Activated T-helper 1 cell treated with Interleukin-2 at 50 U/mL for 16 hours (primary cell): ENCODE measurements at places on chromosomes 5 and 9.

- DNase-seq = no peak
These were observed 98.4 kb downstream of the LMNB1 start for GRCh38 chr5:126875303-126875785.

DNA sequence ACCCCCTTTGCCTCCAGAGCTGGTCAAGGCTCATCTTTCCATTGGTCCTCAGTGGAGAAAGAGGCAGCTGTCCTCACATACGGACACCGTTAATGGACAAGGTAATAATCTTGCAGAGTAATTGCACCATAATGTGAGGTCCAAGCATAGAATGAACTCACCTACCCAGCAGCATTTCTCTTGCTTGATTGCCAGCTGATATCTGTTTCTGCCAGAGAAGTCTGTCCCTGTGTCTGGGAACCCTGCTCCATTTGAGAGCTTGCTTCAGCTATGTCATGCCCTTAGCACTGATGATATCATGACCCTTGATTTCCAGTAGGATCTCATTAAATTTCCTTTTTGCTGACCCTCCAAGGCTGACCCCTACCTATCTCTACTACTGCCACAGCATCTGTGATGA, 154.6 kb downstream of the PIK3R1 start:
- DNase-seq = no peak

DNA sequence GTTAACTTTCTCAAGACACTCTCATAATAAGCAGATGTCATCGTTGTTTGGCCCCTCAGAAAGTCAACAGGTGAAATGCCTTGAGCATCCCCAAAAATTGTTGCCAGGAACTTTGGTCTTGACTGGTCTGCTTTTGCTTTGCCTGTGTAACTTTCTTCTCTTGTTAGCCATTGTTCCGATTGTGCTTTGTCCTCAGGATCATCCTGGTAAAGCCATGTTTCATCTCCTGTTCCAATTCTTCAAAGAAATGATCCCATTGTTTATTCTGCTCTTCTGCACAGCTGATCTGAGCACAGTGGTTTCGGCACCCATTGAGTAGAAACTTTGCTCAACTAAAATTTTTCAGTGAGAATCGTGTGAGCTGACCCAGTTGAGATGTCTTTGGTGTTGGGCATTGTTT, 8.1 kb upstream of the ZBED3 start:
- DNase-seq = no peak

DNA sequence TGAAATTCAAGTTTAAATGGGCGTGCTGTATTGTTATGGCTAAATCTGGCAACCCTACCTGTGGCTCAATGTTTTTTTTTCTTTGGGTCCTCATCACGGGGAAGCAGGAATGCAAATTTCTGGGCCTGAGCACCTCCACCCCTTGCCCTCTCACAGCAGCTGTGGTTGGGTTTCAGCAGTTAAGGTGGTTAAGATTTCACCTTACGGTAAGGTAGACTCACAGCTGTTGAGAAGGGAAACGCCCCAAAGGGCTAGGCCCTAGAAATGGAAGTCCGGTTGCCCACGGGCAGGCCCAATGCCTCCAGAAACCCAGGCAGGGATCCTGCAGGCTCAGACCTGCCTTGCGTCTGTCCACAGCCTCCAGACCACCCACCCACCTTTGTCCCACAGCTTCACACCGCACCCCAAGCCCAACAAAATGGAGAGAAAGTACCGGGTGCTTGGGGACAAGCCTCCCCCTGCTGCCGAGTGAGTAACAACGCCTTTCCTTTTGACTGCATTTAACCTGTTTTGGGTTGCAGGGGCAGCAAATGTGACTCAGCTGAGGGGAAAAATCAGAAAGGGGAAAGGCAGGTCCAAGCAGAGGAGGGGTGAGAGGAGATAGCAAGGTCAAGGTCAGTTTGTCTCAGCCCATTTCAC, 48.1 kb upstream of the TDRD7 start:
- DNase-seq = no peak

DNA sequence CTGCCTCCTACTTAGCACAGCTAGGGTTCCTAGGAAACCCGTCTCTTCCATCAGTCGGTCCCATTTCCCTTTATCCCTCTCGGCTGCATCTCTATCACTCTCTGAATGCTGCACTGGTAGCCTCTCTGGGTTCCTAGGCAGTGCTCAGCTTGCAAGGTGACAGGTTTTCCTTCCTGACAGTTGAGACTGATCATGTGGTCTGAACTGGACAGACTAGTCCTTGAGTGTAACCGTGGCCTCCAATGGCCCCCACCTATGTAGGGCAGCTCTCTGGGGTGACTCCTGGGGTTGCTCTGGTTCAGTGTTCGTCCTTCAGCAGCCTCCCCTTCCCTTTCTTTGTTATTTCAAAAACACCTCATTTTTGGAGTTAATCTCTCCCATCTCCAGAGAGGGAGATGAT, 3.8 kb downstream of the TMEM8B start:
- DNase-seq = no peak

- DNase-seq = no peak
These were observed 19.9 kb downstream of the SEMA6A start for GRCh38 chr5:116554764-116555163.

DNA sequence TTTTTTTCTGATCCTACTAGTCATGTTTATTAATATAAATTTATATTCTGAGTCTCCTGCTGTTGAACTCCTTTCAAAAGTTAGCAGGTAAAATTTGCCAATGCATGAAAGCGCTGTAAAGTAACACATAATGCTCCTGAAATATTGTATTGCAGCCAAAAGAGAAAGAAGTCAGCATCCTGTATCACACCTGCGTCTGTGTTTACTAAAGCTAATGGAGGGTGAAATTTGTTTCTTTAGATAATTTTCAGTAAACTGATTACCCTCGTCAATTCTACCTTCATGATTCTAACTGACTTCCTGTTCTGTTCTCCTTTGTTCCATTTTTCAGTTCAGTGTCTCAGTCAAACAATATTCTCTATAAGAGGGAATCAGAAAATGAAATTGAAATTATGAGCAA, 415.4 kb downstream of the CDH9 start:
- DNase-seq = no peak

DNA sequence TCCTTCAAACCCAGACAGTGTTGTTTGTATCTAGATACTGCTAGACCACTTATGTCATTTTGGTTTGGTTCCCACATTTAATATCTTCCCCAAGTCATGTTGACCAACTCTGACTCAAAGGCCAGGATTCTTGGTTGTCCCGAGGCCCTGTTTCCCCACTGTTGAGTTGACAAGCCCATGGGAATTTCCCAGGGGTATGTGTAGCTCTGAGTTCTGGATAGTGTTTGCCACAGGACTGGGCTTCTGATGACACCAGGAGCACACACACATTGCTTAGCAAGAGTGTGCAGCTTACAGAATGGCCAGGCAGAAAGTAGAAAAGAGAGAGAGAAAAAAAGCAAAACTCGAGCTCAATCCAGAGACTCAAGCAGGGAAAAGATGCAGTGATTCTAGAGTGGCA, 214.4 kb downstream of the NXNL2 start:
- no peak for DNase-seq

DNA sequence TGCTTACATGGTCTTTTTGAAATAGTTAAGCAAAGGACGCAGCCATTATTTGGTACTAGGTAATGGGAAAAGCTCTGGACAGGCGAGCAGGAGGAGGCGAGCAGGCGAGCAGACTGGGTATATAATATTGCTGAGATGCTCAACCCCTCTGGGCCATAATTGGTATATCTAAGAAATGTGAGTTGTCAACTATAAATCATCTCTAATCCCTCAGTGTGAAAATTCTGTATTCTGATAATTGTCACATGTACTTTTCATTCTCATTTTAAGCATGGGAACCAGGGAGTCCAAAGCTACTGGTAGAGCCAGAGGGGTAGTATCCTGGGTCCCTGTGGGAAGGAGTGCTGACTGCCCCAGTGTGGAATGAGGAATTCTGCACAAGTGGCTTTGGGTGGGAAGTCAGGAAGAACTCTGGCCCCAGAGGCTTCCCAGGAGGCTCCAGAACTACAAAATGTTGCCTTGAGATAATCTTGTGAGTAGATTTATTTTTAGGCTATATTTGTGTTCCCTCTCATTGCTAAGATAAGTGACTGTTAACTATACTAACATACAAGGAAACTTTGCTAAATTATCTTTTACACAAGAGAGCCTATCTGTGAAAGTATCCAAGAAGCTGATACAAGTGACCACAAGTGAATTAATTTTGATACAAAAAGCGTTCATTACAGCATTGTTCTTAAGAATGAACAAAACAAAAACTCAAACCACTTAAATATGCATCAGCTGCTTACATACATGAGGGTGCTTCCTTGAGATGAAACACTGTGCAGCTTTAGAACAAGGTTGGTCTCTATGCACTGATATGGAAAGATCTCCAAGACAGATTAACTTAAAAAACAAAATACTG, 70.5 kb upstream of the TNFAIP8 start:
- no peak for DNase-seq

- DNase-seq = no peak
These were observed 345.8 kb downstream of the PDE4D start for GRCh38 chr5:59547731-59548130.

GRCh38 chr5:96280946-96281393, 152.1 kb downstream of the PCSK1 start:
- DNase-seq = no peak

- DNase-seq = no peak
These were observed 25.3 kb downstream of the DAP start for GRCh38 chr5:10735569-10736276.

GRCh38 chr9:128078504-128079434, 10.7 kb downstream of the SLC25A25 start:
- DNase-seq = no peak

GRCh38 chr5:54895816-54896341, 89.5 kb downstream of the ESM1 start:
- DNase-seq = no peak

DNA sequence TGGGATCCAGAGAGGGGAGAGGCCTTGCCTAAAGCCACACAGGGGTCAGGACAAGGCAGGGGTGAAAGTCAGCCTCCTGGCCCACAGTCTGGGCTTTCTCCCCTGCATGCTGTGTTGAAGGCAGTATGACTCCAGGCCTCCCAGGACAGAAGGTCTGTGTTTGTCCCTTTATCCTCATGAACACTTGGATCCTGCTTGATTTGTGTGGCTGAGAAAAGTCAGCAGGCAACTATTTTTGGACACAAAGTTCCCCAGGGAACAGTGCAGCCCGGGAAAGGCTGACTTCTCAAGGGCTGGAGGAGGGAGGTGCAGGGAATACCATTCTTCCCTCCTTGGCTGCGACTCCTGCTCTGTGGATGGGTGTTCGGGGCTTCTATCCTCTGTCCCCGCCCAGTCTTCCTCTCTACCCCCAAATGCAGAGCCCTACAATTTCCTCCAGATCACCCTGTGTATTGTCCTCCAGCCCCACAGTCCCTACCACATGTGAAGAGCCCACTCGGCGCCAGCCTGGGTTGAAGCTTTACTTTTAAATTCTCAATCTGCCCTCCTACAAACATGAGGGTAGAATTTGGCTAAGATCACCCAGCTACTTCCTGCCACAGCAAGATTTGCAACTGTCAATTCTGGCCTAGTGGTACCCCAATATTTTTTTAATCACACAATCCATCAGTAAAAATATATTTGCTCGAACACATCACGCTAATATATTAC, 4.1 kb downstream of the AKNA start:
- no peak for DNase-seq

DNA sequence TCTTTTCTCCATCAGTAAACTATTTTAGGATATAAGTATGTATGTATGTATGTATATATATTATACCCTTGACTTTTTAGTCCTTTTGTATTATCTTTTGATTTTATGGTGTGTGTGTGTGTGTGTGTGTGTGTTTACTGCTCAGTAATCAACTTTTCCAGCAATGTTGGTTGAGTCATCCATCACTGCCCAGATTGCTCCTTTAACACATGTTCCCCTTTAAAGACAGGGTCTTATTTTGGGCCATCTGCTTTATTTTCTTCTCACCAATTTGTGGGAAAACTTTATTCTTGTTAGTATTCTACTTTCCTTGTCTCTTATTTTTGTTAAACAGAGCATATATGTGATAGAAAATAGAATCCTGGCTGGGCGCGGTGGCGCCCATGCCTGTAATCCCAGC, 28.1 kb downstream of the ANKRD33B start:
- DNase-seq = no peak

DNA sequence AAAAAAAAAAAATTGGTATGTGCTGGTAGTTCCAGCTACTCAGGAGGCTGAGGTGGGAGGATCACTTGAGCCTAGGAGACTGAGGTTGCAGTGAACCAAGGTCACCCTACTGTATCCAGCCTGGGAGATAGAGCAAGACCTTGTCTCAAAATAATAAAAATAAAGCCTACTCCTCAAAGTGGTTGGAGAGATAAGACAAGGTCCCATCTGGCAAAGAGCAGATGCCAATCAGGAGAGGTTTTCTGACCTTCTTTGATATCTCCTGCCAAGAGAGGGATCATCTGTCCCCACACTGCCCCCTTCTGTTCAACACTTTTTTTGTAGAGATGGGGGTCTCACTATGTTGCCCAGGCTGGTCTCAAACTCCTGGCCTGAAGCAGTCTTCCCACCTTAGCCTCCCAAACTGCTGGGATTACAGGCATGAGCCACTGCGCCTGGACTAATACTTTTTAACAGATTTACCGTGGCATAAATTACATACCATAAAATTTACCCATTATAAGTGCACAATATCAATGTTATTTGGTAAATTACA, 64.7 kb downstream of the SH3PXD2B start:
- no peak for DNase-seq

DNA sequence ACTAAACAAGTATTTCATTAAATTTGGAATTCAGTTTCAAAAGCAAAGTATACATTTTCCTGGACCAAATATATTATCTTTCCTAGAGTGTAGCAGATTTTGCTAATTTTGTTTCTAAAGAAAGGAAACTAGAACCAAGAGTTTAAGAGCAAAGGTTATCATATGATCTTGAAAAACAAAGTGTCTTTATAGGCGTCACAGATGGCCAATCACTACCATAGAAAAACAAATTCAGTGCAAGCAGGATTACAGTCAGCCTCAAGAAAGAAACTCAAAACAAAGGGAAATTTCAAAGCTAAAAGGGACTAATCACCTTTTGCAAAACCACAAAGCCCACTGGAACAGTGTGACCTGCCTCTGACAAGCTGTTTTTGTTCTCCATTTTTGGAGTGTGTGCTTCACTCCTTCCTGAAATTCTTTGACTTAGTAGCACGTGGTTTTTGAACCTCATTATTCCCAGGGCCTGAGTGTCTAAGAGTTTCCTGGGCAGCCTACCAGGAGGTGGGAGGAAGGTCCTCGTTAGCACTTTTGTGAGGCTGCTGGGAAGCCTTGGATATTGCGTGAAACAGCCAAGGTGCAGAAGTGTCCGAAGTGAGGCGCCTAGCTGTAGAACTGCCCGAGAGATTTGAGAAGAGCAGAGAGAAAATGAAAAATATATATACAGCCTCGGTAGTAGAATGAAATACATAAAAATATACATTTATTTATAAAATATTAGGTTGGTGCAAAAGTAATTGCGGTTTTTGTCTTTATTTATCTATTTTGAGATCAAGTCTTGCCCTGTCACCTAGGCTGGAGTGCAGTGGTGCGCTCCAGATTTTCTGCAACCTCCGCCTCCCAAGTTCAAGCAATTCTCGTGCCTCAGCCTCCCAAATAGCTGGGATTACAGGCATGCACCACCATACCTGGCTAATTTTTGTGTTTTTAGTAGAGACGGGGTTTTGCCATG, 246.1 kb downstream of the MARCHF11 start:
- DNase-seq = no peak

DNA sequence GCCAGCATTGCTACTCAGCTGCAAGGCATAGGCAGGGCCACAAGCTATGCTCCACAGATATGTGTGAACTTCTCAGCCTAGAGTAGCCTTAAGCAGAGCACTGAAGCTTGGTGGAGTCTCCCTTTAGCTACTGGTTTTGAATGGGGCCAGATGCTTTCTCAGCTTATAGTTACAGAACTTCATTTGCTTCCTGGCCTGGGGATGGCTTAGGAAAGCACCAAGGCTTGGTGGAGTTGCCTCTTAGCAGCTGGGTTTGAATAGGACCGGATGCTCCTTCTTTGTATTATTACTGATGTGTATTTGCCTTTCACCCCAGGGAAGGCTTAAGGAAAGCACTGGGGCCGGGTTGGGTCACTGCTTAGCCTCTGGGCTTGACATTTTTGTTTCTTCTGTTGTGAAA, 497.8 kb upstream of the SEMA6A start:
- no peak for DNase-seq
